ENCODE measurements at places on chromosomes 6 and 20.
A peak's percentile ranks its signal among the peaks of the same experiment; 100 is the strongest.

- DNase-seq = no peak
Observed at GRCh38 chr6:7674291-7674690, 51.6 kb upstream of the BMP6 start.

GRCh38 chr6:42978487-42978838 is 518 bp downstream of the PEX6 start:
- no peak for DNase-seq

- no peak for DNase-seq
Observed at GRCh38 chr20:21509597-21510371, 4.1 kb downstream of the NKX2-2 start.

DNA sequence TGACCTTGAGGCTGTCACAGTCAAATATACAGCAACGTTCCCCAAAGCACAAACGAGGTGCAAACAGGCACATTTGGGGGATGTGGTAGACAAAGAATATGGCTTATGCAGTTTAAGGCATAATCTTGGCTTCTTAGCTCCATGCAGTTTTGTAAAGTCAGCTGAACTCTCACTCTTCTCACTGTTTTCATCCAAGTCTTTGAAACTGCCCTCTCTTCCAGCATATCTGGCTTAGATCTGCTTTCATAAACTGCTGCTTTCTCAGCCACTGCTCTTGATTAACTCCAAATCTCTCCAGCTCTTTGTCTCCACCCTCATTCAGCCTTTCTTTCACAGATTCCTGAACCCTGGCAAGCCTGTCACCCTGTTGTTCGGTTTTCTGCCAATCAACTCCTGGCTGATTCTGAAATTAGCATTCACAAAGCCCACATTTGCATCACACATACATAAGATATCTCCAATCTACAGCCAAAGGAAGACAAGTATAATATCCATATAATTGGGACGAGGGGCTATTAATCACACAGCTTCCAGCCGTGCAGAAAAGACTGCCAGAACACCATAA is 301.1 kb upstream of the RNF217 start:
- no peak for DNase-seq

- DNase-seq = no peak
Observed at GRCh38 chr20:57900226-57900905, 190.6 kb upstream of the PMEPA1 start.

GRCh38 chr6:24270011-24270410 is 87.8 kb downstream of the DCDC2 start:
- no peak for DNase-seq

DNA sequence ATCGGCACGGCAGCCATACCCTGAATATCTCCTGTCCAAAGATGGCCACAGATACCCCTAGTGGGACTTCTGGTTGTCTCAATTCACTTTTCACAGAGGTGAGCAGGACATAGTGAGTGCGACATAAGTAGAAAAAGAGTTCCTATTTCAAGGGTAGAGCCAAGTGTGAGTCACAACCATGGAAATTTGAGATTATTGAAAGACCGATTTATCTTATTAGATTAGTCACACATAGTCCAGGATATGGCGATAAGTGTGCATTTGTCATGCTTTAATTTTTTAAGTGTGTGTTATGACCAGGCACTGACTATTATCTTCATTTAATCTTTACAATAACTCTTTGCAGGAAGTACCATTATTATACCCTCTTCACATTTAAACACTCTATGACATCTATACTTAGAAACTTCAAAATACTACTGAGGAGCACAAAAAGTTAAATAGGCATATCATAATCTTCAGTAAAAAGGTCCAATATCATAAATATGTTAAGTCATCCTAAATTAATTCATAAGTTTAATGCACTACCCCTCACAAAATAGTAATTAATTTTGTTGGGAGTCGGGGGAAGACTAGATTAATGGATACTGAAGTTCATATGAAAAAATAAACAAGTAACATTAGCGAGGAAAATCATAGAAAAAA is 13.4 kb upstream of the TNFAIP3 start:
- no peak for DNase-seq

DNA sequence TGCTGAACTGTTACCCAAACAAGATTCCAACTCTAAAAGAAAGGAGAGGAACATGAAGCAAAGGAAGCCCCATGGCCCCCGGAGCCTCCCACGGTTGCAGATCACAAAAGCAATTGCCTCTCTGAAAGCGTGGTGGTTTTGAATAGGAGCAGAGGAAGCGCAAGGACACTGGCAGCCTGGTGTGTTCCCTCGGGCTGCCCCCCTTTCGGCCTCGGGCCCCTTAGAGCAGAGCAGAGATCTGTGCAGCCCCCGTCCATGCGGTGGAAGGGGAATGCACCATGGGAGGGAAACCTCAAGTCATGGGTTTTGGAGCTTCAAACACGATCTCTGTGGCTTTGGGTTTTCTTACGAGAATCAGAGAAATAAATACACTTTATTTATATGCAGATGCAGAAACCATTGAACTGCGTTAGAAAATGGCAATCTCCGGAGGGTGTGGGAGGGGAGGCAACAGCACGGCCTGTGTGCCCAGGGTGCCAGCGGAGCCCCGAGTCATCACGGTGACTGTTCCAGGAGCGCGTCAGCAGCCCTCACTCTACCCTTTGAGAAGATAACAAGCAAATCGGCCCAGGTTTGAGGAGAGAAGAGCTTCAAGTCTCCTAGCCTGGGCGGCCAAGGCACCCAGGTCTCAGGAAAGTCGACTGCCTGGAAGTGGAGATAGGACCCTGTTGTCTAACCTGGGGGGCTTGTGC is 20.5 kb downstream of the FOXF2 start:
- no peak for DNase-seq

DNA sequence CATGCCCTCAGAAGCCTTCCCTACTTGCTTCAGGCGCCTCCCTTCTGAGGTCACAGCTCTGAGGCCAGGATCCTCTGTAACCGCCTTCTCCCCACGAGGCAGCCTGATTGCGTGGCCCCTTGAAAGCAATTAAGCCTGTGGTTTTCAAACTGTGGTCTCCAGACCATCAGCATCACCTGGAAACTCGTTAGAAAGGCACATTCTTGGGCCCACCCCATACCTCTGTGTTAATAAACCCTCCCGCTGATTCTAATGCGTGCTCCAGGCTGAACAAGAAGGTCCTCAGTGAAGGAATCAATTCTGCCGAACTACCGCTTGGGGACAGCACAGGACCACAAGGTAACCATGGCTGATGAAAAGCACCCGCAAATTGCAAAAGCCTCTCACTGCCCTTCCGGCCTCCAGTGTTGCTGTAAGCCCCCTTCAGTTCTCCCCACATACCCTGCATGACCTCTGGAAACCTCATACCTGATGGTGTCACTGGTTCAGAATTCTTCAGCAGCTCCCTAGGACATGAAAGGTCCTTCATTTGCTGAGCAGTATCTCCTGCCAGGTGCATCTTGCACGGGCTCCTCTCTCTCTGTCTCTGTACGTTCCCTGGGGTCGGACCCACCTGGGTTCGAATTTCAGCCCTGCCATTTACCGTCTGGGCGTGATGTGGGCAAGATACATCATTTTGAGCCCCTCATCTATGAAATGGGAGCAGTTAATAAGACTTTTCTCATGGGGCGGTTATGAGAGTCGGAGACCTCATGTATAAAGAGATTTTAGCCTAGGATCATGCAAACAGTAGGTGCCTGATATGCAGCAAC is 93.3 kb upstream of the RNF24 start:
- no peak for DNase-seq

DNA sequence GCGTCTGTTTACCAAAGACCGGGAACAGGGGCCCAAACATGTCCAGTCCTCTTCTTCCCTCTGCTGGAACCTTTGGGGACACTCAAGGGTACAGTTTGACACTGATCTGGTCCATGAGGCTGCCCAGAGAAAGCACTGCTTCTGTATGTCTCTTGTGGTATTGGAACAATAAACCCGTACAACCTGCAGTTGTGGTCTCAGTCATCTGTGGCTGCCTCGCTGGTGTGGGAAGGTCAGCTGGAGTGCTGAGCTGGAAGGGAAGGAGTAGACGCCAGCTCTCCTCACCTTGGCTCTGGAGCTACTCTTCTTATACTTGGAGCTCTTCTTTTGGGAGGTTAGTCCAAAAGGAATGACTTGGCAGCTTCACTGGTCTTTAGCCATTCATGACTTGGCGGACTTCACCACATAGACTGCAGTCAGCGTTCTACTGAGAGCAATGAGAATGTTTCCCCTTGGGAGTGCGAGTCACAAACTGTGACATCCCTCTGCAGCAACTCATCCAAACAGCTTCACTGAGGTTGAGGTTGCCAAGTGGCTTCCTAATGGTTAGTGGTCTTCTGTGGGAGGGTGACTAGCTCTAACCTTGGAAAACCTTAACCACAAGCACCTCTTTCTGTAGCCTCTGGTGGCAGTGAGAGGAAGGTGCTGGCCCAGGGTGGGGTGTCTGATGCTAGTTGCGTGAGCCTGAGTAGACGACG is 81.2 kb downstream of the ASXL1 start:
- DNase-seq = peak; percentile 69

DNA sequence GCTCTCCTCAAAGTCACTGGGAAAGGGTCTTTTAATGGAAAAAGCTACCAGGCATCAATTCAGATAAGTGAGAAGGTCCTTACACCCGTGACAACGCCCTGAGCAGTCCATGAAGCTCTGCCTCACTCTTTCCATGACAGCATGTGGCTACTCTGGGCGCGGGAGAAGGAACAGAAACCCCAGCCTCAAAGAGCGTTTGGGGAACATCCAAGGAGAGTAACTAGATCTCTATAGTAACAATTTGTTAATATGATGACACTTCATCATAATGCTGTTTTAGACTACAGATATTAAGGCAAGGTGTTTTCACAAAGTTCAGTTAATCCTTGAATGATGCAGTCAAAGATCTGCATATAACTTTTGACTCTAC is 55.2 kb downstream of the KIF6 start:
- DNase-seq = no peak

- no peak for DNase-seq
Observed at GRCh38 chr6:46130666-46131065, 877 bp downstream of the ENPP4 start.

- DNase-seq = no peak
Observed at GRCh38 chr6:91713911-91714310, 1127.0 kb upstream of the MAP3K7 start.

DNA sequence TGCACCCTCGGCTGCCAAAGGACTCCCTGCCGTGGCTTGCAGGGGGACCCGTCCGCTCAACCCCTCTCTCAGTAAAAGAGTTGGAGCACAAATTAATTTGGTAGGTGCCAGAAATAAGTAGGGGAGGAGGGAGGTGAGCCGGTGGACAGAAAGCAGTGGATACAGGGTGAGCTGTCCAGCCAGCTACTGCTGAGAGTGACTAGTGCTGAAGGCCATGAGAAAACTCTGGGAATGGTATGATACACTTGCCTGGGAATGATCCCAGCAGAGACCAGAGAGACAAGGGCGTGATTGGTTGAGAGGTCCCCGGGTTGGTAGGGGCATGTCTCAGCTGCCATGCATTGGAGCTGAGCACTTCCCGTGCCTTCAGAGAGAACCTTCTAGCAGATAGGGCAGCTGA is 15.7 kb downstream of the FOXQ1 start:
- DNase-seq = no peak

DNA sequence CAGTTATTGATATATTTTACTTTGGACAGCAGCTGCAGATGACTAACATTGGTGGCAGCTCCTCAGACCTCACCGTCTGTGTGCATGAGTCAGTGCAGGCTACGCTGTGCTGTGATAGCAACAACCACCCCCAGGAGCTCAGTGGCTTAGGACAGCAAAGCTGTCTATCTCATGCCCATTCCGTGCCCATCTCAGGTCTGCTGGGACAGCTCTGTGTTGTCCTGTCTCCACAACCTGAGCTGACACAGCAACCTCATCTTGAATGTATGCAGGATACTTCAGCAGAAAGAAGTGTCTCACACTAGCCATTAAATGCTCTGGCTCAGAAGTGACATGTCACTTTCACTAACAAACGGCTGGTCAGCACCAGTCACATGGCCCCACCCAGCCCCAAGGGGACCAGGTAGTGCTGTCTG is 47.7 kb downstream of the BANF2 start:
- peak; percentile 42 for DNase-seq

DNA sequence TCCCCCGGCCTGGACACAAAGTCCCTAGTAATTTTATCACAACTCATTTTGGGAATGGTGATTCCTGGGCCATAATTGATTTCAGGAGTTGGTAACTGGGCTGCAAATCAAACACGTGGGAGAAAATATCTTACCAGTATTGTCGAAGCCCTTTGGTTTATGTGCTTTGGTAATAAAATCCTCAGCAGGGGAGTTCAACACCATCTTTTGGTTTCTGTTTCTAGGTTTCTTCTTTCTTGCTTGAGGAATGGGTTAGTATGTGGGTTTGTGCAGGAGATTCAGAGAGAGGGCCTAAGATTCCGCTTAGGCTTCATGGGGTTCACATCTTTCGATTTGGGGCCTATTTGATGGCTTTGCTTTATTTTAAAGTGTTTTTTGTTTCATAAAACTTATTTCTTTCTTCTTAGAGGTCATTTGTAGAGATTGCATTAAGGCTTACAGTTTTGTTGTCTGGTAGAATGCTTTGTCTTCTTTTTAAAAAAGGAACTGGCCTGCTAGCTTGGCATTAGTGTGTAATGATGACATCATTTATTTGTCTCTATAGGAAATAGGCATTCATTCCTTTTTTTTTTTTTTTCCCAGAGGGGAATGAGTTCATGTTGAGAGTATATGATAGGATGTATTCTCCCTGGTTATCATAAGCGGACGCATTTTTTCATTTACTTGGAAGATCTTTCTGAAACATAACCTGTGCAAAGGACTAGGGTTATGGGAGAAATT is 45.8 kb downstream of the CYP24A1 start:
- no peak for DNase-seq

Measured in AG04449 (cell line).